ENCODE measurements at places on chromosomes 4 and X. TPM values are rescaled to one million over a fixed set of nuclear protein-coding genes. Genes with fewer than 3 reads are reported as not detected.

DNA sequence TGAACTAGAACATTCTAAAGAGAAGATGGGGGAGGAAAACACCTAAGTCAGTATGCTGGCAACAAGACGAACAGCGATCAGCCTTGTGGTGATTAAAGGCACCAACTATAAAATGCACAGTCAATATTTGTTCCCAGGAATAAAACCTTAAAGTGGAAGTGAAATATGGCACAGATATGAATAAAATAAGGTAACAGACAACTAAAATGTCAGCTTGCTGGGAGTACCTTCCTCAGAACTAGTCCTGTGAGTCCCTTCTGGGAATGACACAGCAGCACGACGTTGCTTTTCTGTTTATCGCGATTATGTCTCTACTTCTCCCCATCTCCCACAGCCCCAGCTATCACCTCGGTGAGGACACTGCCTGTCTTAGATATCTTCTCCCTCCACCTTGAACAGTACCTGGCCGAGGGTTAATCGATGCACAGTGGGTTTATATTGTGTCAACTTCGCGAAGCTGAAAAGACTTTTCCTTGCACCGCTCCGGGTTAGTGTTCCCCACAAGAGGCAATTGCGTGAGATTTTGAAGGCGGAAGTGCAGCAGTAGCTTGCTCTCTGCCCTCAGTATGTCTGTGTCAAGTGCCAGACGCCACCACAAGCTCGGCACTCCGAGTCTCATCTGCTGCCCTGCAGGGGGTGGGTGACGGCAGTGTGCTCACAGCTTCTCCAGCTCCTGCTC lies 17.4 kb downstream of the MTNR1A start:
- no peaks in the 10 kb centered on the region for H3K36me3 ChIP-seq
- H3K27ac ChIP-seq, result no peak overlapping the region

GRCh38 chr4:35760807-35761206 lies 483.5 kb downstream of the ARAP2 start:
- no peaks in the 10 kb centered on the region for H3K36me3 ChIP-seq
- no peaks in the 10 kb centered on the region for H3K4me1 ChIP-seq
- DNase-seq, result no peak
- H3K27me3 ChIP-seq, result no peaks in the 10 kb centered on the region

GRCh38 chr4:152217896-152218295 lies 318.0 kb downstream of the FBXW7 start:
- H3K27ac ChIP-seq, result no peak overlapping the region
- peaks cover 25% of the 10 kb centered on the region for H3K4me1 ChIP-seq
- H3K4me3 ChIP-seq, result no peak overlapping the region
- peaks cover 8% of the 10 kb centered on the region for H3K36me3 ChIP-seq
- H3K27me3 ChIP-seq, result no peaks in the 10 kb centered on the region

DNA sequence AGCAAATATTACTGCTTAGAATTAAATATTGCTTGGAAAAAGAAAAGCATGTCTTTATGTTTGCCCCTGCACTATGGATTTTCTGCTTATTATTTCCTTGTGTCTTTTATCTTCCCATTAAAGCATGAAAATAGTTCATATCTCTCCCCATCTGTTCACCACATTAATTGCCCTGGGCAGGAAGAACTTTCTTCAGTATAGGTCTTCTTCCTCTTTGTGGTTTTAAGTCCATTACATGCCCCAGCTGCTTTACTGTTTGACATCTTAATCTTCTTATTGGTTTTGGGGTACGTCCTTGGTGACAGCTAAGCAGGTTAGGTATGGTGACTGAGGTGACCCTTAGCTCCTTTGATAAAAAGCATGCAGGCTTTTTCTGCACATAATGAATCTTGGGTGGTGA lies 157.3 kb downstream of the AASDH start:
- no peak overlapping the region for H3K4me3 ChIP-seq
- H3K27me3 ChIP-seq, result peaks cover 13% of the 10 kb centered on the region
- H3K36me3 ChIP-seq, result no peaks in the 10 kb centered on the region
- DNase-seq, result no peak
- H3K4me1 ChIP-seq, result peaks cover 6% of the 10 kb centered on the region
- H3K27ac ChIP-seq, result no peak overlapping the region

DNA sequence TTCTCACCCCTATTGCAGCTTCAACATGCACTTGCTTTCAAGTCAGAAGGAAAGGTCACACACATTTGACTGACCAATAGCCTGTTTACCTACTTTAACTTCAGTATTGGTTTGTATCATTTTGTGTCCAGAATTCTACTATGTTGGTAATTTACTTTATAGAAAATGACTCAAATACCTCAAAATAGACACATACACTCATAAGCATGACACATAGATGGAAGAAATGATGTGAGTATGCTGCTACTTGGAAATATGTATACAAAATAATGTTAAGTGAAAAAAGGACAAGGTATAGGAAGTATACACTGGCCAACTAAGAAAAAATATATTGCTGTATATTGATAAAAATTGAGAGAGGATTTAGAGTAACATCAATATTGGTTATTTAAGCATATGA lies 98.8 kb upstream of the CASK start:
- H3K4me3 ChIP-seq, result no peak overlapping the region
- H3K27me3 ChIP-seq, result no peaks in the 10 kb centered on the region
- H3K27ac ChIP-seq, result no peak overlapping the region
- no peak for DNase-seq
- H3K36me3 ChIP-seq, result no peaks in the 10 kb centered on the region
- H3K4me1 ChIP-seq, result peaks cover 9% of the 10 kb centered on the region

GRCh38 chrX:103628386-103629317 lies at the start of gene TCEAL1:
Gene TCEAL1 (plus strand): TSS chrX:103628975. CDS start chrX:103629917, 942 bp downstream.
- no peaks in the 10 kb centered on the region for H3K36me3 ChIP-seq
- DNase-seq, result peak; percentile 43
- peak within 1 kb of the TSS; percentile 77 for H3K27ac ChIP-seq
- H3K4me1 ChIP-seq, result peaks cover 15% of the 10 kb centered on the region
- H3K4me3 ChIP-seq, result peak within 1 kb of the TSS; percentile 82
- no peaks in the 10 kb centered on the region for H3K27me3 ChIP-seq

- H3K36me3 ChIP-seq, result no peaks in the 10 kb centered on the region
- no peaks in the 10 kb centered on the region for H3K4me1 ChIP-seq
- no peak overlapping the region for H3K4me3 ChIP-seq
- no peak overlapping the region for H3K27ac ChIP-seq
- no peak for DNase-seq
These were observed 37.0 kb downstream of the FGF2 start for GRCh38 chr4:122863639-122864038.

- H3K36me3 ChIP-seq, result peaks cover 30% of the 10 kb centered on the region
- no peak overlapping the region for H3K4me3 ChIP-seq
- no peaks in the 10 kb centered on the region for H3K27me3 ChIP-seq
- DNase-seq, result no peak
- H3K27ac ChIP-seq, result peak overlapping the region; percentile 64
- peaks cover 11% of the 10 kb centered on the region for H3K4me1 ChIP-seq
These were observed 15.8 kb upstream of the CXorf38 start for GRCh38 chrX:40663078-40663740.

Gene CAPN6
- not detected for total RNA-seq

Gene SLITRK4
- not detected for total RNA-seq

Gene FAM114A1
- total RNA-seq, result 0.45 TPM

Gene HEPH
- total RNA-seq, result not detected

Gene ZNF711
- total RNA-seq, result 0.45 TPM

Gene SYP
- total RNA-seq, result 2.7 TPM
